CD4-positive, alpha-beta T cell treated with Interleukin-15 for 1 hour (primary cell): ENCODE measurements at places on chromosomes 3 and 15.

DNA sequence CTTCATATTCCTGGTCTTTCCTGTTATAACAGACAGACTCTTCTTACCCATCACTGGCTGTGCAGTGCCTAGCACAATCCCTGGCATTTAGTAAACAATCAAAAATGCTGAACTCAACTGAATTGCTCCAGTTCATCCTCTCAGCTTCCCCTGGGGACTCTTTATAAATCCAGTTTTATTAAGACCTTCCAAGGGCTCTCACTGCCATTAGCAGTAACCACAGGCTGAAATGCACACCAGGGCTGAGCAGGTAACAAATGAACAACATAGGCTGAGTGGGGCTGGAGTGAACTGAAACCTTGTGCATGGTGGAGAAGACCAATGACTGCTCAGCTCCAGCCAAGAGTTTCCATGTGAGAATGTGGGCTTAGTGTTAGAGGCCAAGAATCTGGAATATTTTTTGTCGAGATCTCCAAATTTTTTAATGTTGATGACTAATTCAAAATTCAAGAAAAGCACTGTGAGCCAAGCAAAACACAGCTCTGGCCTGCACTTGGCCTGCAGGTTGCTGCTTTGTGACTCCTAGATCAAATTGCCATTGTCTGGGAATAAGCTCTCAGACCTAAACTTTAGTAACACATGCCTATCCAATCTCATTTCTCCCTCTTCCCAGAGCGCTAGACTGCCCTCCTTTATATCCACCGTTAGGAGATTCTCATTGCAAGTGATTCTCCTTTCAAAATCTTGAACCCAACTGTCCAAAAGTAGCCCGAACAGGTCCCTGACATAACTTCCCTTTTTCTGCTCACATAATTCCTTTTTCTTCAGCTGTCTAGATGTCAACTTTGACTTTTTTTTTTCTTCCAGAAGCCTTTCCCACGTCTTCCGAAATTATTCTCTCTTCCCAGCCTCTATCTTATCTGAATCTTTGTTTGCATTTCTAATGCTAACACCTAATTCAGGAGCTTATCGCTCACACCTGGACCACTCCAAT, 7.4 kb downstream of the SQOR start:
- DNase-seq, result no peak

- no peak for DNase-seq
Measured at GRCh38 chr3:176293276-176293675, 904.0 kb downstream of the TBL1XR1 start.

- DNase-seq, result no peak
Measured at GRCh38 chr3:137062250-137062649, 104.5 kb downstream of the IL20RB start.

DNA sequence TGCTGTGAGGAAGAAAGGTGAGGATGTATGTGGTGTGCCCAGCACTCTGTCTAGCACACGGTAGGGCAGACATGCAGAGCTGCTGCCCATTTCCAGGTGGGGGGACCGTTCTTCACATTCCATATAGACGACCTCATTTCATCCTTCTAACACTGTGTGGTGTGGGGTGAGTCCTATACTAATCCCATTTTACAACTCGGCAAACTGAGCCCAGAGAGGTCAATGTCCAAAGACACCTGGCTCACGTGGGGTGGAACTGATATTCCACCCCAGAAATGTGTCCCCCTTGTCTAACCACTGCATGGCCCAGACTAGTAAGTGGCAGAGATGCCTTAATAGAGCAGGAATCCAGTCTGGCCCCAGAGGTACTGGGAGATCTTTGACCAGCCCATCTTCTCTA, 119.2 kb downstream of the FBLN2 start:
- DNase-seq, result no peak

- no peak for DNase-seq
Measured at GRCh38 chr15:99686290-99686689, 46.9 kb downstream of the LYSMD4 start.
